ENCODE measurements at places on chromosomes 16 and 17.
A peak's percentile ranks its signal among the peaks of the same experiment; 100 is the strongest.

DNA sequence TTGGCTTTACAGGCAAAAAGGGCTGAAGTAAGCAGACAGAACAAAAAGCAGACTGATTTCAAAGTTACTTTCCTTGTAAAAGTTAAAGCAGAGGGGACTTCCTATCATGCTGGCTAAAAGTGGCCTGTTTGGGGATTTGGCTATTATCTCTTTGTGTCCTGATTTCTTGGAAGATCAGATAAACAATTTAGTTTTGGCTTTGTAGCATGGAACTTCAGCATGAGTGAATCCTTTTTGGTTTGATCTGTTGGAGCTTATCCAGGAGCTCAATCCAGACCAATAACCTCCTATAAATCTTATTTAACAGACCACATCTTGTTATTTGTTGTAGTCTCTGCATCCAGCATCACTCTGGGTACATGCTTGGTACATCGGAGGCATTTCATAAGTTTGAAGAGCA is 8.9 kb upstream of the RNF112 start:
- no peak for DNase-seq

DNA sequence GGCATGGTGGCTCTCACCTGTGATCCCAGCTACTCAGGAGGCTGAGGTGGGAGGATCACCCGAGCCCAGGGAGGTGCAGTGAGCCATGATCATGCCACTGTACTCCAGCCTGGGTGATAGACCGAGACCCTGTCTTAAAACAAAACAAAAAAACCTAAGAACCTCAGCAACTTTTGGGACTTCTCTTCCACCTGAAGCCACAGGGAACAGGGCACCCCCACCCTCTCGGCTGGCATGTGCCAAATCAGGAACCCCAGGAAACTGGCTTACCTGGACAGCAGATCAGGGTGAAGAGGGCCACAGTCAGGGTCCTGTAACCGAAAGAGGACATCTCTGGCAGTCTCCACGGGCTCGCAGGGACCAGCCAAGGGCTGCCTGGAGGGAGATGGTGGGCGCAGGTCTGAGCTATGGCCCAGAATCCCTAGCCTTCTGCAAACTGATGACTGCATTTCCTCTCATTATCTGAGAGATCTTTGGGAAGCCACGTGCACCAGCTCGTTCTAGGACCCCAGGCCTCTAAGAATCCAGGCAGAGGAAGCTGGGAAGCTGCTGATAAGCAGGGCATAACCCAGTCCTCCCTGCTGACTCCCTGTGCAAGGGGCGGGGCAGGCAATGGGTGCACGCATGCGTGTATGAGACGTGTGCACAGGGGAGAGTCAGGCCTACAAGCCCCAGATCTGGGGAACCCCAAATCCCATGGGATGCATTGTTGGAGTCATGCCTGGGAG is 8.4 kb downstream of the PRR29 start:
- no peak for DNase-seq

DNA sequence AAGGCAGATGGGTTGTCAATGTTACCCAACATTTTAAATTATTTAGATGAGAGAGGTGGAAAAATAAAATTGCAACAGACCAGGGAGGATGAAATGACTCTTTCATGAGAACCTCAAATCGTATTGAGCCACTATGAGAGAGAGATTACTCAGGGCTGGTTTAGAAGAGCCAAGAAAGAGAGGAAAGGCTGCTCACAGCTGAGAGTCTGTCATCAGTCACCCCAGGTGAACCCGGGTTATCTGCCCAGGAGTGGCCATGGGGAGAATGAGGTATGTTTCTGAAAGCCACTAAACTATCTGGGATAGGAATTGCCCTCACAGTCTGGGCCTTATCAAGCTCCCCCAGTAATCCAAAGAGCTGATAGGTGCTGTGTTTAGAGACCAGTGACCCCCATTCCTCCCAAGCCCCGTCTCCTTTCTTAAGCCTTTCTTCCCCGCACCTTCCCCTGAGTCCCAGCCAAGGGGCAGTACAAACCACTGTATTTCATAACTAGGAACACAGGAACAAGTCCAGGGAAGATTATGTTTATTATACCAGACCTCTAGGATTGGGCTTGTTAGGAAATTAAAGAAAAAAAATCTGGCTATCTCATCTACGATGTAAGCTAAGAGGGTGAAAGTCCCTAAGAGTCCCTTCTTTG is 158.9 kb upstream of the NOL11 start:
- DNase-seq = no peak

DNA sequence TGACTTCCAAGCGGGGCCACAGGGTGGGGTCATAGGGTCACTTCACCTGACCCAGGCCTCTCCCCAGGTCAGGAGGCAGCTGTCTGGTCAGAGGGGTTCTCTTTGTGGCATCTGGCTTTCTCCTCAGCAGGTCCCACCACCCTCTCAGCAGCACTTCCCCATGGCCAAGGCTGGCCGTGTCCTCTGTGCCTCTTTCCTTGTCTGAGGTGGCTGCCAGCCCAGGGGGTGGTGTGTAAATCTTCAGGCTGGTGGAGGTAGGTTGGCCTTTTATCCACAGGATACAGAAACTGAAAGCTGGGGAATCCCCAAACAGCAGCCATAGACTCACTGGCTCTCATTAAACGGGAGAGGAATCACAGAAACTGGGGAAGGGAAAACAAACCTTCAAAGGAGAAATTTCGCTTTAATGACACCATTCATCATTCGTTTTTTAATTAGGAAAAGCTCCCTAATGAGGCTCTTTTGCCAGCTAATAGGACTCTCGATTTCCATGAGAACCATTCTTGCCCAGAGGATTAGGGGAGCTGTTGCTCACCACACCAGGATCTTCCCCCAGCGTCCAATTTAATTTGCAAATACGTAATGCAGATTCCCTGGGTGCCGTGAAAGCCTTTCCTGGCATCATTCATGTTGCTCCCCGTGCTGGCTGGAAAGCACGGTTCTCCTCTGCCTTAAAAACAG is 18.0 kb downstream of the C17orf75 start:
- DNase-seq = peak; percentile 24

DNA sequence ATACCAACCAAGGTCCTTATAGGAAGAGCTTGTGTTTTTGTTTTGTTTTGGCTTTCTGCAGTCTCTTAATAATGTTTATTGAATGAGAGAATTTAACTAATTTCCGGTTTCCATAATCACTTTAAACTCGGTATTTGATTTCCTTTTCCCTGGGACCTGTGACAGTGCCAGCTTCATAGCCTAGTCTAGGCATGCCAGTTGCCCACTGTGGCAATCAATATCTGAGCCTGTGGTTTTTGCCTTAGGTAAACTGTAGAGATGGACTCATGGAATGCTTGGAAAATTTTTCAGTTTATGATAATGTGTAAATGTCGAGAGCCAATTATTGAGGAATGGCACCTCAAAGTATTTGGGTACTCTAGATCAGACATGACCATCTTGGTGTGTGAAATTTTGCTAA is 78.2 kb downstream of the FTO start:
- DNase-seq = no peak

- DNase-seq = no peak
Observed at GRCh38 chr17:38960402-38960801, 6.8 kb downstream of the FBXO47 start.

- DNase-seq = no peak
Observed at GRCh38 chr17:16294560-16294959, 58.7 kb downstream of the CENPV start.

- DNase-seq = no peak
Observed at GRCh38 chr17:10109146-10109545, 89.3 kb downstream of the GAS7 start.

Data from stimulated activated CD4-positive, alpha-beta T cell treated with anti-CD3 and anti-CD28 coated beads, Interleukin-2, amount 100 ng/mL, for 24 hours (primary cell).